ENCODE measurements at places on chromosomes 7 and 10.
A peak's percentile ranks its signal among the peaks of the same experiment; 100 is the strongest.

- no peak for DNase-seq
Measured at GRCh38 chr10:121833387-121833786, 94.4 kb downstream of the ATE1 start.

GRCh38 chr10:34864149-34865067, 49.3 kb upstream of the PARD3 start:
- DNase-seq = peak; percentile 31

DNA sequence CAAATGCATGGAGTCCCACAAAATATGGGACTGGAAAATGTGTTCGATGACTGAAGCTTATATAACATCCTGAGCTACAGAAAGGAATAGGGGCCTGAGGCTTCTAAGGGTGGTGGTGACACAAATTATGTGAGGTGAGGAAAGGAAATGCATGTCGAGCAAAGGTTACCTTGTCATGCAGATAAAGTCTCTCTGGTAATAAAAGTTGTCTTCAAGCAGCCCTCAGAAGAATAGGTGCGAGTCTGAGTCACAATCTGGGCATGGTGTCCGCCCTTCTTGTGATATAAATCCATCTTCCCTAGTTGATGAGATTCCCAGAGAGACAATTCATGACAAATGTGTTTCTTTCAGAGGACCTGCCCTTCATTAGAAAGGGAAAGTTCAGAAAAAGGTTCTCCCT, 985.2 kb upstream of the C7orf33 start:
- DNase-seq = no peak

- DNase-seq = no peak
Measured at GRCh38 chr10:77960829-77961329, 34.3 kb upstream of the DLG5 start.

DNA sequence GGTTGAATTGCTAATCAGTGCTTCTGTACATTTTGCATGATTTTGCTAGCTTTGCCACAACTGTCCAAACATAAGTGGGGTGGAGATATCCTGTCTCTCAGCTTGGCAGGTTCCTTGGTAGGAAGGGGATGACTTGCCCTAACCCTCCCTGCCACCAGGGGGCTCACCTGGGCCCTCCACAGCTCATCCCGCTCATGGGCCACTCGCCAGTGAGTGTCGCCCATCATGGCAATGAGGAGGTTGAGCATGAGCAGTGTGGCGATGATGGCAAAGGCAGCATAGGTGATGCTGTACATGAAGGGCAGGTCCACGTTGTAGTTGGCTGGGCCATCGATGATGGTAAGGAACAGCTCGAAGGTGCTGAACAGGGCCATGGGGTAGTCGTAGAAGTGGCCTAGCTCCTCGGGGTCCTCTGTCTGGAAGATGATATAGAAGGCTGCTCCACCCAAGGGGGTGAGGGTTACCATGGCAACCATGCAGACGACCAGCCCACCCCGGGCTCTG, 12.2 kb downstream of the TRPV6 start:
- DNase-seq = peak; percentile 41

- DNase-seq = no peak
Measured at GRCh38 chr7:42986781-42987248, 54.6 kb downstream of the MRPL32 start.

DNA sequence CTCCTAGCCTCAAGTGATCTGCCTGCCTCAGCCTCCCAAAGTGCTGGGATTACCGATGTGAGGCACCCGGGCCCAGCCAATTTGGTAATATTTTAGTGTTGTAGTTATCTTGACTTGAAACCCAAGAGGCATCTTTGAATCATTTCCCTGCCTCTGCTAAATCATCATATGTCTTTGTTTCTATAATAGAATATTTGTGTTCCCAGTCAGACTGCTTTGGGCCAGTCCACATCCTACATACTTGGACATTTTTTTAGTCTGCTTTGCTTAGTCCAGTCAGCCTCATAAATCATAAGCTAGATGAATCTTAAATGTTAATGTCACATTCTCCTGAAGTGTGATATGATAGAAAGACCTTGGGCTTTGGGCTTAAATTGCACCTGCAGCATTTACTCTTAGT, 5.9 kb downstream of the STAM start:
- DNase-seq = no peak

DNA sequence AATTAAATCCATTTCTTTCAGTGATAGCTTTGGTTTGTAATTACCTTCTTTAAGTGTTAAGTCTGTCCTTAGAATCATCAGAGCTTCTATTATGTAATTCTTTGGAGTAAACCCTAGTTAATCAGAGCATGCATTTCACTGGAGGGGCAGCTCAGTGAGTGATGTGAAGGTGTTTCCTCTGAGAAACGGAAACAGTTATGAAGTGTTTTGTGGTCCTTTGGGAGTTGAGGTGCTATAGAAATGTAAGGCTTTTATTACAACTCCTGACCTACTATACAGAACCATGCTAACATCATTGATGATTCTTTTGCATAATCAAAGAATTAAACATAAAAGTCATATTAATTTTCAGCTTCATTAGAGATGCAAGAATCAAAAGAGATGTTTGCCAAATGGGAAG, 141.5 kb downstream of the EXOC4 start:
- no peak for DNase-seq

- no peak for DNase-seq
Measured at GRCh38 chr10:43267811-43268210, 946 bp upstream of the RASGEF1A start.

- no peak for DNase-seq
Measured at GRCh38 chr10:29667191-29667590, 32.4 kb upstream of the SVIL start.

- DNase-seq = no peak
Measured at GRCh38 chr7:24709585-24710360, 47.5 kb downstream of the GSDME start.

DNA sequence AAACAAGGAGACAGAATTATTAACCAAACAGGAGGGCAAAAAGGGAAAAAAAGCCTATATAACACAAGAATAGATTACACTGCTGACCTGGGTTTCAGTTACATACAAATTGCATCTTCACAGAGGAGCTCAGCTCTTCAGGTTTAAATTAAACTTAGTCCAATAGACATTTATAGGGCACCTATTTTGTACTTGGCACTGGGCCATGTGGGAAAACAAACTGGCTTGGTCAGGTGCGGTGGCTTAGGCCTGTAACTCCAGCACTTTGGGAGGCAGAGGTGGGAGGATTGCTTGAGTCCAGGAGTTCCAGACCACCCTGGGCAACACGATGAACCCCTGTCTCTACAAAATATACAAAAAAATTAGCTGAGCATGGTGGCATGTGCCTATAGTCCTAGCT, 62.3 kb upstream of the CCDC6 start:
- DNase-seq = no peak
